ENCODE measurements at places on chromosomes 13 and 19.

DNA sequence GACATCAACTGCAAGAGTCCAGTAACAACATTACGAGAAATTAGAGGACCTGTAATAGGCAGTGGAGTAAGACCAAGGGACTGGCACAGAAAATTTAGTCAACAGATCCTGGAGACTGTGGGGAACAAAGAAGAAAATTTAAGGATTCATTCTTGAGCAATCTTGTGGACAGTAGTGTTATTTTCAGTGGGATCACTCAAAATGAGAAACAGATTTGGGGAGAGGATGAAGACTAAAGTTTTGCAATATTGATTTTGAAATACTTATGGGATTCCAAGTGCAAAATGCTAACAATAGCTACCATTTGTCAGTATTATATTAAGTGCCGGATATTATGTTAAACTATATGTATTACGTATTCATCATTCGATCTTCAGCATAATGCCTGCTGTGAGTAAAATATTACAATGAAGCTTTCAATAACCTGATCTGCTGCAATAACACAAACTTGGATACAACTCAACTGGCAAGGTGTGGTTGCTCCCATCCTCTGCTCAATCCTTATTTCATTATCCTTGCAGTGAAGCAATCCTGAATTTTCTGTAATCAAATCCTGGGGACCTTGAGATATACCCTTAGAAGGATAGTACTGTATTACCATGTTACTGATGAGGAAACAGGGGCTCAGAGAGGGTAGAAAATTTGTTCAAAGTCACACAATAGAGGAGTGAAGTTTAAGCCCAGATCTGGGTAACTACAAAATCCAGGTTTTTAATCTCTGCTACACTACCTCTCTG is 84.2 kb downstream of the SACS start:
- DNase-seq, result no peak

DNA sequence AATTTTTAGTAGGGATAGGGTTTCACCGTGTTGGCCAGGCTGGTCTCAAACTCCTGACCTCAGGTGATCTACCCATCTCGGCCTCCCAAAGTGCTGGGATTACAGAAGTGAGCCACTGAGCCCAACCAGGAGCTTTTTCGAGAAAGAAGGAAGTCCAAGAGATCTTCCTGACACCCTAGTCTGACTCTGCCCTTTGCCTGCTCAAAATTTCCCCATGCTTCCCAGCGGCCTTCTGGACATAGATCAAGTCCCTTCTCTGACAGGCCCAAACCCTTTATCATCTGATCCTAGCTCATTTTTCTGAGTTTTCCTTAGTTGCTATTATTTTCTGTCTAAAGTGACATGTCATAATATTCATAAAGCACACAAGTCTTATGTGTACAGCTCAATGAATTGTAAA is 1.5 kb upstream of the BAX start:
- DNase-seq, result no peak

- no peak for DNase-seq
These were observed 79.3 kb upstream of the TM9SF2 start for GRCh38 chr13:99421758-99422585.

DNA sequence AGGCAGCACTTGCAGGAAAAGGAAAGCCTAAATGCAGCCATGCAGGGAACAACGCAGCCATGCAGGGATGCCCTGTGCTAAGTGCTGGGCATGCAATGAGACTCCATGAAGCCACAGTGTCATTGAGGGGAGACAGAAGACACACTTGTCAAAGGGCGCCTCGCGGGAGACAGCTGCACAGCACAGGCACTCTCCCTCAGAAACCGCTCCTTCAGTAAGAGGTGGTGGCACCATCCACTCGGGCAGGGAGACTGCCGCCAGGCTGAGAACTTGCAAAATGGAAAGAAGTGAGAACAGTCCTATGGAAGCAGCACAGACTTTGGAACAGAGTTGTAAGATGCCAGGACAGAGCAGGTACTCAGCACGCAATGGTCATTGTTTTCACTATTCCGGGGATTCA is 51.1 kb downstream of the GGACT start:
- DNase-seq, result no peak
